ENCODE measurements at places on chromosomes 6 and 20.

DNA sequence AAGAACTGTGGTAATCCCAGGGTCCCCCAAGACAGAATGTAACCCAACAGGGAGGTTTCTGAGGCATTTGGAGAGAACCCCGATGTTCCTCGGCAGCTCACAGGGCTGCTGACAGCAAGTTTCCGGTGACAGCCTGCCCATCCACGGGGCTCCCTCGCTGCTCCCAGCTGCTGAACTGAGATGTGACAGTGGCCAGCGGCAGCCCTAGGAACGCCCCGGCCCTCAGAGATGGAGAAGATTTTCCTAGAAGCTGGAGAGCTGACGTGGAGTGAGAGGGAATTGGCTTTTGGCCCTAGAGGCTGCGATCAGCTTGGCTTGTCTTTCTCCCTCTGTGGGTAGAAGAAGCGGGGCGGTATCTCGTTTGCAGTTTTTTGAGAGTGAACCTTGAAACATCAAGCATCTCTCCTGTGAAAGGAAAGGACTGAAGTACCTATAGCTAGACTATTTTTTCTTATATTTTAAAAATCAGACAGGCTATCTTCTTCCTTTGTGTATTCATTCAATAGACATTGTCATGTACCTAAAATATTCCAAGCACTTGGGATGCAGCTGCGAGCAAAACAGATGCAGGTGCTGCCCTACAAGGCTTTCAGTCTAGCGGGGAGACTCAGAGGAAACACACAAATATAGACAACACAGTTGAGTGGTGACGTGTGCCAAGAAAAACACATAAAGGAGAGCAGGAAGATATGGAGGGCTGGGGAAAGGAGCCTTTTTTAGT, 28.4 kb upstream of the NFATC2 start:
- DNase-seq: no peak

DNA sequence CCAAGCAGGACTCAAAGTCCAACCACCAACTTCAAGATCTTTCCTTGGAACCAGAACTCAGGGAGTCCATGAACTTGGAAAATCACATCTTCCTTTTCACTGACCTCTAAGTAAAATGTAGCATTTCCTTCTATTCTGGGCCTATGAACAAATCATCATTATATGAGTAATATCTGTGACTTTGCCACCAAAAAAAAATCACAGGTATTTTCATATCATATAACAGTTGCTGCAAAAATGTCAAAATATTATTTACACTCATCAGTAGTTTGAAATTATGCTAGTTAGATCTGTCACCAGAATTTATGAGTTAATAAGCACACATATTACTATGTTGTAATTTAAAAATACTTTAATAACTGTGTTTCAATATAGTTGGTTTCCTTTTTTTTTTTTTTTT, 27.3 kb upstream of the TLDC2 start:
- no peak for DNase-seq

GRCh38 chr6:118495485-118496280, 52.4 kb upstream of the PLN start:
- no peak for DNase-seq

- peak; percentile 82 for DNase-seq
Measured at GRCh38 chr6:31614684-31615578, at the start of gene AIF1. Gene AIF1, plus strand, starts transcription at chr6:31615234. Its CDS starts 96 bp downstream, at chr6:31615330.

DNA sequence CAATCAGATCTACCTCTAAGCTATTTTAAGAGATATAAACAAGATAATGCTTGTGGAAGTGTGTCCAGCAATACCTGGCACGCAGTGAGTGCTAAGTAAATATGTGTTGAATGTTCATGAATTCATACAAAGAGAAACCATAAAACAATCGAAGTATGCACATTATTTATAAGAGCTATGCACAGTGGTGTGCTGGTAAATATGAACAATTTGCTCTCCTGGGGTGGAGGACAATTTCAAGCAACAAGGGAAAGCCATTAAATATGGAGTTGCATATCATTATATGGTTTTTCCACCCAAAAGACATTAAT, 526.6 kb upstream of the MARCKS start:
- no peak for DNase-seq

DNA sequence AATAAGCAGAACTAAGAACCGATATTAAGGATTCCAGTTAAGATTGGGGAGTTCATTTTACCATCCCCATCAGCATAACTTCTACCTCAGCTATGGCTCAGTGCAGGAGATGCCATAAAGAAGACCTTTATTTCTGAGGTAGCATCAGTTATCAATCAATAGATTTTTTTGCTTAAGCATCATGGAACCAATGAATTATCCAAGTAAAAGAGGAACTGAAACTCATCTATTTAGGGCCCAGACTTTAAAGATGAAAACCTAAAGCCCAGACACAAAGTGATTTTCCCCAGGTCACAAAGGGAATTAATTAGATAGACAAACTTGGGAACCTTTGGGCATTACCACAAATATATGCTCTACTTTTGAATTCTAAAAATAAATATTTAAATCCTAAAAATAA, 59.2 kb upstream of the TINAG start:
- DNase-seq: no peak

GRCh38 chr6:17300637-17301036, 19.5 kb downstream of the RBM24 start:
- DNase-seq: no peak

- no peak for DNase-seq
Measured at GRCh38 chr6:72175916-72176315, 289.6 kb downstream of the RIMS1 start.

All from KBM-7 (cell line).